T-cell (primary cell): ENCODE measurements at places on chromosomes 2 and 18.

DNA sequence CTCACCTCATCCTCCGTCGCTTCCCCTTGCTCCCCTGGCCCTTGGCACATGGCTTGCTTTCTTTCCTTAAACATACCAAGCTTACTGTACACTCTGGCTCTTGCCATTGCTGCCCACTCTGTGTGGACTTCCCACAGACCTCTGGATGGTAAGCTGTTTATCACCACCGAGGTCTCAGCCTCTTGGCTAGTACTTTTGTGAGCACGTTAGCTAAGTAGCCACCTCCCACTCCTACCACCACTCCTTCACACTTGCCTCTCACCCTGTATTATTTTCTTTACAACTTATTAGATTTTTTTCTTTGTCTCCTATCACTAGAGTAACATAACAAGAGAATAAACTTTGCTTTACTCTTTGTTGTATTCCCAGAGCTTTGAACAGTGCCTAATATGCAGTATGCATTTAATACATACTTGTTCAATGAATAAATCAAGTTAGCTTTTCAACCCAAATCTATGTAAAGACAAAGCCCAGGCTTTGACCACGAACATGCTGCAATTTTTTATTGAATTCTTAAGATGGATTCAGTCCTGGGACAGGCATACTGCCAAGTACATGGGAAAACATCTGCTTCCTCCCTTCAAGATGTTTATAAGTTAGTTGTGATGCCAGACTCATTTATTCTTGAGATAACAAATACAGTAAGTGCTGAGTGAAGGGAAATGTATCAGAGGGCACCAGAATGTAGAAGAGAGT, 25.0 kb upstream of the MSGN1 start:
- no peak for DNase-seq

- DNase-seq = no peak
These were observed 489 bp downstream of the TRMT61B start for GRCh38 chr2:28869494-28870145.

- no peak for DNase-seq
These were observed 4.9 kb upstream of the SIX2 start for GRCh38 chr2:45014016-45014702.

- DNase-seq = no peak
These were observed 63.0 kb downstream of the WDR75 start for GRCh38 chr2:189504238-189504637.

GRCh38 chr2:171598713-171599319, 76.5 kb downstream of the CYBRD1 start:
- no peak for DNase-seq

GRCh38 chr2:18490901-18491300, 69.6 kb downstream of the RDH14 start:
- DNase-seq = no peak

DNA sequence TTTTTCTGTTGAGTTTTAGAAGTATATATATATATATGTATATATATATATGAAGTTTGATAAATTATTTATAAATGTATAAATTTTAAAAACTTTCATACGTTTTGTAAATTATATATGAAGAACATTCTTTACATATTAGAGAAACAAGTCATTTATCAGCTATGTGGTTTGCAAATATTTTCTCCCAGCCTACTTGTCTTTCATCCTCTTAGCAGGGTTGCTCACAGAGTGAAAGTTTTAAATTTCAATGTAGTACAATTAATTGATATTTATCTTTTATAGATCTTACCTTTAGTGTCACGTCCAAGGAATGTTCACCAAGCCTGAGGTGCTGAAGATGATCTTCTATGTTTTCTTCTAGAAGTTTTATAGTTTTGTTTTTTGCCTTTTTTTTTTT, 78.3 kb upstream of the HS6ST1 start:
- no peak for DNase-seq

- no peak for DNase-seq
These were observed 86.4 kb upstream of the OTOS start for GRCh38 chr2:240226672-240227537.

DNA sequence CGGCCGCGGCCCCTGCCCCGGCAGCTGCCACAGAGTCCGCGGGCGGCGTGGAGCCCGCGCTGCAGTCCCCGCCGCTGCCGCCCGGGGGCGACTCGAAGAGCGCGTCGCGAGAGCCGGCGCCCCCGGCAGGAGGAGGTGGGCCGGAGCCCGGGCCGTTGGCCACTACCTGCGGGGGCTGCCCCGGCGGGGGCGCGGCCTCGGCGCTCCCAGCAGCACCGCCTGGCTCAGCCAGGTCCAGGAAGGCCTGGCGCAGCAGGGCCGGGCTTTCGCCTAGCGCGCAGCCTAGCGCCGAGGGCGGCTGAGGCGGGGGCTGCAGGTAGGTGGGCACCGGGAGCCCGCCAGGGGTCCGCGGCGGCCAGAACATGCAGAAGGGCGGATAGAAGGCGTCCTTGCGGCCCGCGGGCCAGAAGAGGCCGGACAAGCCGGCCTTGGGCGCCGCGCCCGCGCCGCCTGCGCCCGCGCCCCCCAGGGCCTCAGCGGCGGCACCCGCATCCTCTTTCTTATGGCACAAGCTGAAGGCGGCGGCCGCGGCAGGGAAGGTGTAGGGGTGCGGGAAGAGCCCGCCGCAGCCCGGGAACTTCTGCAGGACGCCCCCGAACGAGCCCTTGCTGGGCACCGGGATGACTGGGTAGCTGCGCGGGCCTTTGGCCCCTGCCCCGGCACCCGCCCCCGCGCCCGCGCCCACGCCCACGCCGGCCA, 3.9 kb downstream of the SKOR2 start:
- DNase-seq = no peak

DNA sequence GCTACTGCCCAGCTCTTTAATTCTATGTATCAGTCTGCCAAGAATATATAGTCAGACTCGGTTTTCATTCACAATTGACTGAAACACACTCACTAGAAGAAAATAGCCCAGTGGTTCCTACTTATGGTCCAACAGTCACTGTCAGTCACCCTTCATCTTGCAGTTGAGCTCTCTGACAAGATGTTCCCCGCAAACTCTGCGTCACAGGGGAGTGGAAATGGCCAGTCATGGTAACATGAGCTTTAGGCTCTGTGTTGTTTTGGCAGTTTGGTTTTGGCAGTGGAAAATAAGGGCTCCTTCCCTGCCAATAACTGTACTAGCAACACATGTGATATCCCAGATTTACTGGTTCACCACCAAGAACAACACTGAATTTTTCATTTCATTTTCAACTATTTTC, 122.5 kb downstream of the PRPF40A start:
- no peak for DNase-seq

GRCh38 chr2:111626037-111626864, 257.7 kb downstream of the ANAPC1 start:
- no peak for DNase-seq

- no peak for DNase-seq
These were observed 4.3 kb upstream of the HDAC4 start for GRCh38 chr2:239405071-239405470.

- DNase-seq = no peak
These were observed 5.3 kb upstream of the MC4R start for GRCh38 chr18:60377778-60378469.

DNA sequence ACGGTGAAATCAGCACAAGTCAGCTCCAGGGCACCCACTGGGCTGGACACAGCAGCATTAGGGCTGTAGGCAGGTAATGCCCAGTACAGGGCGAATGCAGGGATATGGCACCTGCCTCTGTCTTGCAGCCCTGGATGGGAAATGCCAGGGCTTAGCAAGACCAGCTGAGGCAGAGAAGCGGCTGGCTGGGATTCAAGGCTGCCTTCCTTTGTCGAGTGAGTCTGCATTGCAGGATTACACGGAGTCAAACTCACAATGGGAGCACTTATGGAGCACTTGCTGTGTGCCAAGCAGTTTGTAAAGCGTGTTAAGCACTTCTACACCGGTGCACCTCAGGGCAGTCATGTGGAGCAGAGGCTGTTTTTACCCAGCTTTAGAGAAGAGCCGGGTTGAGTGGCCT, 87.3 kb upstream of the HDAC4 start:
- no peak for DNase-seq

DNA sequence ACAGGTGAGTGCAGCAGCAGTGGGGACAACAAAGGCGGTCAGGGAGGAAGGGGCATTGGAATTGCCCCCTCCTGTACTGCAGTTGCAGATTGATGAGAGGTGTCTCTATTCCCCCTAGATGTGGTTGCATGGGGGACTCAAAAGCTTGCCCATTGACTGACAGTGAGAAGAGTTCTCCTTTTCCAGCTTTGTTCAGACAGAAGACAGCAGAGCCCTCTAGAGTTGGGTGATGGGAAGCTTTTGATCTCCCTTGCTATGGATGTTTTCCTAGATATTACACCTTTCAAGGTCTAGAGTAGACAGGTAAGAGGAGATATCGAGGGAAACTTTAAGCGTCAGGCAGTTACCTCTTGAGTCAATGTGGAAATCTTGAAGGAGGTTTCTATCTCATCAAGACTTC, 2.9 kb downstream of the PROKR1 start:
- DNase-seq = no peak

DNA sequence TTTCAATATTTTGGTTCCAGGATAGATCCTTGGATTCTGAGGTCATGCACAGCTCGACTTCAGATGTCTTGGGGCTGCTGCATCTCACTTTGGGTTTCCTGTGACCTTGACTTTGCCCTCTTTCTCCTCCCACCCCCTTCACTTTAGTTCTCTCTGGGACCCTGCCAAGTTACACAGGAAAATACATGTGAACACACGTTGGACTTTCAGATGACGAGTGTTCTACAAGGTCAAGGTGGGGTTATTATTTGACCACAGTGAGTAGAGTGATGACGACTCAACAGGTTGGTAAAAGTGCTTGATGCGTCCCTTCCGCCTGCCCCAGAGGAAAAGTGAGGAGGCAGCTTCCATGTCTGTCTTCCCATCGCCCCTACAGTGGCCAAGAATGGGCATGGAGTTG, 122.4 kb upstream of the SMAD2 start:
- no peak for DNase-seq

DNA sequence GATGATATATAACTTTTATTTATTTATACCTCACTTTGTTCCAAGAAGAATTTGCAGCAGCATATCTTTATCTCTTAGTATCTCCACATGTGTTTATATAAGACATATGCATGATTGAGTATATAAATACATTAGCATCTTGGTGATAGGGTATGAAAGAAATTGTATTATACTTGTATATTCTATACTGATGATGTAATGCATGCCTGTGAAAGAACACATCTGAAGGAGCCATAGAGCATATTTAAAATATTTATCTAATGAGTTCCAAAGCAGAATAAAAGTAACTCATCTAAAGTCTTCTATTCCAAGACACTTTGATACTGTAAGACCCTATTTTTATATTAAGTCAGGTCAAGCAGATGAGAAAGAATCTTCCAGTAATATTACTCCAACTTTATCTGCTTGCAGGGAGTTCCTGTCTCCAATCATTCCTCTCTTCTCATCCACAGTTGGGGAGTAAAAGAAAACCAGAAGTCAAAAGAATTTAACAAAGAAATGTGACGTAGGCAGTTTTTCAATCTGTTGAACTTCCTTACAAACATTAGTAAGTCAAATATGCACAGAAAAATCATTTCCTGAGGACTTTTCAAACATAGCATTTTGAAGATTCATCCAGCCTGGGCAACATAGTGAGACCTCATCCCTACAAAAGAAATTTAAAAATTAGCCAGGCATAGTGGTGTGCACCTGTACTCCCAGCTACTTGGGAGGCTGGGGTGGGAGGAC, 76.7 kb downstream of the DTNB start:
- no peak for DNase-seq

- no peak for DNase-seq
These were observed 146.5 kb downstream of the ASB1 start for GRCh38 chr2:238573065-238573778.

DNA sequence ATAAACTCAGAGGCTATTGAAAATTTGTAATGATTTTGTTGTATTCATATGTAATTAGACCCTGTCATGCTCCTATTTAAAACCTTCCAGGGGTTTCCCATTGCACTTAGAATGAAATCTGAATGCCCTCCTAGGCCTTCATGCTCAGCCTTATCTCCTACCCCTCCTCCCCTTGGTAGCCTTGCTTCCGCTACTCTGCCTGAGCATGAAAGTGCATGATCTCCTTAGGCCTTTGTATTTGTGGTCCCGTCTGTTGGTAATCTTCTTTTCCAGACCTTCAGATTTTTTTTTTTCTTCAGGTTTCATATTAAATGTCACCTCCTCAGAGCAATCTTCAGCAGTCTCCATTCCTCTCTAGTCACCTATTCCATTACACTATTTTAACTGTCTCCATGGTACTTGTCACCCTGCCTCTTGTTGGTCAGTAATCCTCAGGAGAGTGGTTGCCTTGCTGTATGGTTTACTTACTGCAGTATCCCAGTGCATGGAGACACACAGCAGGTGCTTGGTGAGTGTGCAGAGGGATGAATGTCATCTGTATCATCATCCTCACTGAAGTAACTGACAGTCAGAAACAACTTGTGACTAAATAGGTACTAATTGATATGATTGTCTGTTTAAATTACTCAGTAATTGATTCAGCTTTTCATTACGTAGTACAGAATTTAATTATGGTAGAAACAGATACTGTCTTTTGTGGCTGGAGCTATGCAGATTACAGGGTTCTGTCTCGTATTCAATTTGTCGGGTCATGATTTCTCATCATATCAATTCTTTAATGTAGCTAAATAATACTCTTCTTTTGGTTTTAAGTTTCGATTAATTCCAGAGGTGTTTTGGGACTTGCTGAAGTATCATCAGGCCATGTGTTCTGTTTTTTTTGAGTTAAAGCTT, 63.9 kb downstream of the PHLPP1 start:
- no peak for DNase-seq

DNA sequence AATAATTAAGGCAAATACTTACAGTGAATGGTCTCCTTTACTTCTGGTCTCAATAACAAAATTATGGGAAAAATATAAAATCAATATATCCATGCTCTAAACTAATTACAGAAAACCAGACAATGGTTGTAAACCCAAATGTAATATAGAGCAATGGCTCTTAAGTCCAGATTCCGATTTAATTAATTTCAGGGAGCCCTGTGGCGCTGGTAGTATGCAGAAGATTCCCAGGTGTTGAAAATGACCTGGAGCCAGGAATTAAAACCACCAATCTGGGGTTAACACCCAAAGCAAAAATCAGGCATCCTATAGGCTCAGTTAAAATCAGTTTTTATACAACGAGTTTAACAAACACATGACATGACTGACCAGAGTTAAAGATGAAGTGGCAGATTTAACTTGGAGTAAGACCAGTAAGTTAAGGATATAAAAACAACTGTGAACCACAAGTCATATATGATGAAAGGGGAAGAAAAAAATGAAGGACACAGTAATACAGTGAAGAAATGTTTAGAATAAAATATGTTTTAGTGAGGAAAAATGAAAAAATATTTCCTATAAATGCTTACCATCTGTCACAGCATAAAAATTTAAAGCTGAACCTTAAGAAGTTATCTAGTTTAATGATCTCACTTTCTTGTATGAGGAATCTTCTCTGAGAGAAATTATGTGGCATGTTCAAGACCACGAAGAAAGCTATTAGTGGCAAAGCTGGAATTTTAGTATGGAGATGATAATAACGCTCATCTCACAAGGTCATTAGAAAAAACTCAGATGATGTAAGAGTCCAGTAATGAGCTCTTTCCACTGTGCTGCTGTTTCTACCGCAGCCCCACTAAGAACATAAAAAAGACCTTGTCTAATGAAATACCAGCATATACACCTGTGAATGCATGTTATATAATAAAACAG, 45.8 kb upstream of the FLACC1 start:
- DNase-seq = no peak
